ENCODE measurements at places on chromosomes 11 and 22.

GRCh38 chr22:26912655-26913345 is 255.4 kb downstream of the MIAT start:
- no peak for DNase-seq

DNA sequence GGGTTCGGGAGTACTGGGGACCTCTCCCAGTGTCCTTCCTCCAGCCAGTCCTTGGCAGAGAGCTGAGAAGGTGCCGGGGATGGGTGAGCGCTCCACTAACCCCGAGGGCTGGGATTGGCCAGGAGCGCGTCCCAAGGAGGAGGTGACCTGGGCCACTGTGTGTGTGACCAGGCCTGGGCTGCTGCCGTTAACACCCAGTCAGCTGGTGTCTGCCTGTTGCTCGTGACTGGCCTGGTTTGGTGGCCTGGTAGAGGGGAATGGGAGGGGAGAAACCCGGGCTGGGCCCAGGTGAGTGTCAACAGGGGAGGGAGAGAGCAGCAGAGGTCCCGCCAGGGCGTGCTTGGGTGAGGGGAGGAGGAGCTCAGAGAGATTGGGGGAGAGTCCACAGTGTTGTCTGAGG is 29.9 kb upstream of the GRAMD4 start:
- DNase-seq: no peak

- DNase-seq: no peak
Observed at GRCh38 chr22:20591295-20591645, 83.9 kb downstream of the MED15 start.

DNA sequence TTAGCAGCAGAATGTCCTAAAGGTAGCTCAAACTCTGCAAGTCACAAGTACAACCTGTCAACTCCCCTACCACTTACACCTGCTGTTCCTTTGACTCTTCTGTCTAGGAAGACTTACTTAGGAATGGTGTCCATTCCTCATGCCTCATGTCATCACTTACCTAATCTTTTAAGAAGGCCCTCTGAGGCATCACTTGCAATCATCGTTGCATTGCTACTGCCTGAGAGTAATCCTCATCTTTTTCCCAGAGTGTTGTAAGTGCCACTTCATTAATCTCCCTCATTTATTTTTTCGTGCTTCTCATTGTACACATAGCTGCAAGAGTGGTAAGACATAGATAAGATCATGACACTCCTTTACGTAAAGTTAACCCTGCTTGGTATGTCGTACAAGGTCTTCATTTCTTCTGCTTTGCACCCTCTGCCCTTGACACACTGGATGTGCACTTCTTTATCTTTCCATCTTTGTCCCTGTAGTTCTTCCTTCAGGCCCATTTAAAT is 54.6 kb downstream of the SFI1 start:
- no peak for DNase-seq

DNA sequence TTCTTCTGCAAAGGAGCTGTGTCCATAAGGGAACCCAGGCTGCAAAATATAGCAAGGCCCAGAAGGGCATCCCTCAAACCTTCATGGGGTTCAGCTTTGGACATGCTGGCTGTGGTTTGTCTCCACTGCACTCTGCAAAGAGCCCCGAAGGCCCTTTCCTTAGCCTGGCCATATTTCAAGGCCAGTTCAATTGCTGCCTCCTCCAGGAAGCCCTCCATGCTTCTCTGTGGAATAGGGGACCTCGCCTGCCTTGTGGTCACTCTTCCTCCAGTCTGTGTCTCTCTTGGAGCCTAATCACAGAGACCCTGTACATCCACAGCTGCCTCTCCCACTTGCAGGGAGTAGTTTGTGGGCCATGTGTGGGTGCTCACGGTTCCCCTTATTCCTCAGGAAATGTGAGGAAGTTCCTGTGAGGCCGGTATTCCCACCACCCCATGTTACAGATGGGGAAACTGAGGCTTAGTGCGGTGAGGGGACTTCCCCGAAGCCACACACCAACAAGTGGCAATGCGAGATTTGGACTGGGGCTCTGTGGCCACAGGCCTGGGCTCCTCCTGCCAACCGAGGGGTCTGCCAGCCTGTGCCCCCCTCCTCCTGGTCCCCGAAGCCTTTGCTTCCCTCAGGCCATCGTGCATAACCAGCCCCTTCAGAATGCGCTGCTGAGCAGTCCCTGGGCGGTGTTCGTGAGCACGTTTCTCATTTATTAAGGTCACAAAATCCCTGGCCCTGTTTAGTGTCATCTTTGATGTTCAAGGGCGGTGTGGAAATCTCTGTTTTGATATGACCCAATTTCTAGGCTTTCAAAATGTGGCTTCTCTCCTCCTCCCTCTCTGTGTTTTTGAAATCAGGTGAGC is 65.8 kb downstream of the PARVB start:
- no peak for DNase-seq

DNA sequence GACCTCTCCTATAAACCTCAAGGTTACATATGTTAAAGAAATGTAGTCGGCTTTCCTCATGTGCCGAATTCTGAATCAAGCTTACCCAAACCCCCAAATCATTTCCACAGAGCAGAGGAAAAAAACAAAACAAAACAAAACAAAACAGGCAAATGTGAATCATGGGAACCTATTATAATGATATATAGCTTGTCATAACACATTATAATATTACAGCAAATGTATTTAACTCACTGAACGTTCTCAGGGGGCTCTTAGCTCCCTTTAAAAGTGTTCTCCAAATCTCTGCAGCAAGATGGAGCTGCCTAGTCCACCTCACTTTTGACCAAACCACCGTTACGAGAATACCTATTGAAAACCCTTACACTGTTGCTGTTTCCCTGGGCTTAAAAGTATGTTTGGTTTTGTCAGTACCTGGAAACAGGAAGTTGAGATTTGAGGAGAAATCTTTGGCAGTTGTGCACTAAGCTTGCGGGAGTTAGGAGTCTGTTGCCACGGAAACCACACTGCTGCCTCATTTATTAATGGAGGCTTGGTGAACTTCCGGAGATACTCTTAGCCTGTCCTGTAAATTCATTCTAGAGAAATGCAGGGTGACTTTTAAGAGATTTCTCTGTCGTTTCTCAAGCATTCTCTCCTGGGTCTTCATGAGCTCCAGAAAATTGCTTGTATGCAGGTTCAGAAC is 167.0 kb upstream of the RASSF10 start:
- DNase-seq: no peak

DNA sequence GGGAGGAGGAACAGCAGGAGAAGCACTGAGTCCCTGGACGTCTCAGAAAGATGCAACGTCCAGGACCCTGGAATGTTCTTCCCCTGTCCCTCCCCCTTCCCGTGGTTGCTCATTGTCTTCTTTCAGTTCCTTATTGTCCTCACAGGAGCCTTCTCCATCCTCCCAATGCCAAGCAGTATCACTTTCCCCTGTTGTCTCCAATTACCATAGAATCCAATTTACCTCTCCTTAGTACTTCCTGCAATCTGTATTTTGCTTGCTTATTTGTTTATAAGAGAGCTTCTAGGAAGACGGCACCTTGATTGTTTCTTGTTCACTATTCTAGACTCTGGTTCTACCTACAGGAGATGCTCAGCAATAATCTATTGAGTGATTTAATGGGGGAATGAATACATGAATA is 1273.7 kb downstream of the LRRC4C start:
- DNase-seq: no peak

DNA sequence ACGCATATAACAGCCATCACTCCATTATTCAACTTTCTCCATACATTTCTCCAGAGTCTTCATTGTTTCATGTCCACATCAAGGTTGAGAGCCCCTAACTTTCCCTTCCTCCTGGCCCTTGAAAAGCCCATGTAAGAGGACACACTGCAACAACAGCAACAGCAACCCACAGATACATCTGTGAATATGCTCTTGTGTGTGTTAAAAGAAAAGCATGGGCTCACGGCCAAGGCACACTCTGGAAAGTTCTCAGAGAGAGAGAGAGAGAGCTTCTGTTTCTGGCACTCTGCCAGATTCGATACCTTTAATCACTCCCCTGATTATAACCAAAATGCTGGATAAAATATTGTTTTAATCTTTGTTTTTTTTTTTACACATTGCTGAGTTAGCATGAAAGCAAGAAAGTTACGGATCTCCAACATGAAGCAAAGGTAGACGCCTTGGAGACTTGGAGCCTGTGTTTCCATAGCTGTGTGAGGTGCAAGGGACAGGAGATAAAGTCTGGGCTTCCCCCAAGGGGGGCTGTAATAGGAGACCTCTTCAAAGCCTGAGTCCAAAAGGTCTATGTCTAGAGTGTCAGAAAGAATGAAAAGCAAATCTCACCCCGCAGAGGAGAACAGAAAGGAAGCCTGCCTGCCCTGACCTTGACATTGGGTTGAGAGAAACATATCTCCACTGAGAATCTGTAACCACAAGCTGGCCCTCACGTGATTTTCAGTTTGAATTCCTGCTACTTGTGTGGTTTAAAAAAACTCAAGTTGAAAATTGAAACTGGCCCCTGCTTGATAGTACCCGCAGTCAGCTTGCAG is 33.7 kb upstream of the MPPED1 start:
- no peak for DNase-seq

DNA sequence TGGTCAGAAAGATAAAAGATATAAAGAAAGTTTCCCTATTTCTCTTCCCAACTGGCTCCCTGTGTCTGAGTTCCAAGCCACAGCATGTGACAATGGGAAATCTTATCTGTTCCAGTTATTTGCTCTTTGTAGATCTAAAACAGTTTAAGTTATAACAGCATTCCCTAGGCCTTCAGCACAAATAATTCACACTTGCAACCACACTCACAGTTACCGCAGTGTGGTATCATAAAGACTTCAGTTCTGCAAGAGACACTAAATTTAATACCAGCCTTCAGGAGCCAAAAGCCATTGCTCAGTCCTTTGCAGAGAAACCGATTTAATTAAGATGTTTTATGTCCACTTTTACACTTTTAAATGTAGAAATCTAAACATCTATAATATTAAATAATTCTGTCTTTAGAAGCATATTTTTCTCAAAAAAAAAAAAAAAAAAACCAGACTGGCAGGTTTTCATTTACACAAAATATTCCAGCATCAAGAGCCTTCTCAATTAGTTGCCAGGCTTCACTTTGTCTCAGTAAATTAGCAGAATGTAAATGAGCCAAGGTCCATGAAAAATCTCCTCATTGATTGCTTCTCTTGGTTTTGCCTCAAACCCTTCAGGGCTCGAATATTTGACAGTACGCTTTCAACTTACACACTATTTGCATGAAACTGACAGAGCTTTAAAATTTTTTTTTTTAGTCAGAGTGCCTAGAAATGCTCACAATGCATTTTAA is 300.0 kb upstream of the DDI1 start:
- DNase-seq: no peak

GRCh38 chr11:211741-212140 is 4.2 kb downstream of the RIC8A start:
- no peak for DNase-seq

DNA sequence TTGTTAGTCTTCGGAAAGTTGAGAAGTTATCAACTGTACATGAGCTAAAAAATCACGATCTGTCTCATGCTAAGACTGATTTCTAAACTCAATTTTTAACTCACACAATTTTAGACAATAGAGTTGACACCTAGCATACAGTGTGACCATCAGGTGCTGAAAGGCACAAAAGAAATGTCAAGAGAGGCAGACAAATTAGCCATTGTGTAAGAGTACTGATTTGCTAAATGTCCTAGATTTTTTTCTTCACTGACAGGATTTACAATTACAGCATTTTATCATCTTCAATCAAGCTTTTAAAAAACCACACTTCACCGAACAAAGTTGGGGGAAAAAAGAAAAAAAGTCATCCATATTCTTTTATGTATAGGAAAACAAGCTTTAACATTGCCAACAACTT is 7.0 kb downstream of the LGR4 start:
- DNase-seq: no peak

GRCh38 chr11:38950867-38951266 is 2352.8 kb upstream of the RAG2 start:
- no peak for DNase-seq

DNA sequence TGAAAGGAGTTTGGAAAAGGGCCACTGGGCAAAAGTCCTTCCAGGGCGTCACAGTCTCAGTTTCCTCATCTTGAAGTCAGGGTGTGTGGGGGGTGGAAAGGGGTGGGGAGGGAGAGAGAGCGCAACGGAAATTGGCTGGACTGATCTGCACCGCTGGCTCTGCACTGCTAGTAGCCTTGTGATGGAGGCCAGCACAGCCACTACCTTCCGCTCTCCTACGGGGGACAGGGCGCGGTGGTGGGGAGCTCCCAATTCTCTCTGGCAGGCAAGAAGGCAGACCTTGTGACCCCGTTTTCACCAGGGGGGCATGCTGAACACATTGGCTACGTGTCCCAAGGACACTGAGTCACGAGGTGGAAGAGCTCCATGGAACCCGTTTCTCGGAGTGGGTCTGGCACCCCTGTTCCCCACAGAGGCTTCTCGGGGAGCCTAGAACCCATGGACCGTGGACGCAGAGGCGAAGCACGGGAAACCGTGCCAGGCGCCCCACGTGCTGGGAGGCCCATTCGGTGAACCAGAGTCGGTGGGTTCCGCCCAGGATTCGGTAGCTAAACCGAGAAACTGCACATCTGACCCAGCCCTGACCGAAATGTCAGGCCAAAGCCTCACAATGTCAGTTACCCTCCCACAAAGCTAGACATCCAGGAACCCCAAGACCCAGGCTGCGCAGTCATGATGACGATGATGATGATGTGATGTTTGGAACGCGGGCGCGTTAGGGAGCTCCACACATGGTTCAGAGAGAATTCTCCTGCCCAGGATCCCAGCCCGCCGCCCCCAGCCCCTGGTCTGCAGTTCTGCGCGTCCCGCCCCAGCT is 28.3 kb upstream of the WNT11 start:
- no peak for DNase-seq

DNA sequence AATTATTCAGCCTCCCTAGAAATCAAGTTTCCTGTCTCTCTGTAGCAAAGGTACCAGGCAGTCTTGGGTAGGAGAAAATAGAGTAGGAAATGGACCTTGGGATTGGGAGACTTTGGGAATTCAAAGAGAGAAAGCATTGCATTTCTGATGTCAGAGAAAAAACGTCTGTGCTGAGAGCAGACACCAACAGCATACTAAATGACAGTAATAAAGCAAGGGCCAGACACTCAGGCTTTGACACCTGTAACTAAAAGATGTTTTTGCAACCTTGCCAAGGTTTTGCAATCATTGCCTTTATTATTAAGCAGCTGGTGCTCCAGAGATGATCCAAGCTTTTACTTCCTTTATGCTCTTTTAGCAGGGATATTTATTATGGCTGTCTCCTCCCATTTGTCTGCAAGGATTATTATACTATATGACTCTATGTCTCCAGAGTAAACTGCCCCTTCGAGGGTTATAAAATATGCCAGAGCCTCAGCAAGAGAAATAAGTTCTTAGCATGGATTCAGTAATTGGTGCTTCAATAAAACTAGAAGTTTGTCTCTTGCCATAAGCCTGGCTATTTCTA is 85.2 kb upstream of the GRAMD1B start:
- no peak for DNase-seq

Data from NCI-H1436 treated with DMSO at 0.1 percent for 48 hours (cell line).